ENCODE measurements at places on chromosomes 5 and 9.

- DNase-seq: no peak
These were observed 75.6 kb upstream of the NEURL1B start for GRCh38 chr5:172565455-172565854.

DNA sequence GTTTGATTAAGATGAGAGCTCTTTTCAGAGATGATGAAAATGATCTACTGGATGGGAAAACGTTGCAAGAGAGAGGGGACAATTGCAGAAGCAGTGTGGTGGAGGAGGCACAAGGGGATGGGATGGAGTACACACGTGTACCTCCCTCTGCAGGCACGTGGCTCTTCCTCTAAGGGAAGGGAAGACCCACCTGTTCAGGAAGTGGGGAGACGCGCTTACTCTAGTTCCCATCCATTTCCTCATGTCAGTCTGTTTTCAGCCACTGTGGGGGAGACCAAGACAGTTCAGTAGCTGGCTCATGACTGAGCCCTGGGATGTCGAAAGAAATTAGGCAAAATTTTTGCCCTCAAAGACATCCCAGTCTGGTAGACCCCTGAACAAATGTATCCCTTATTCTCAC, 619.2 kb upstream of the CLINT1 start:
- no peak for DNase-seq

- no peak for DNase-seq
These were observed 65.4 kb downstream of the RNF130 start for GRCh38 chr5:180006141-180006540.

DNA sequence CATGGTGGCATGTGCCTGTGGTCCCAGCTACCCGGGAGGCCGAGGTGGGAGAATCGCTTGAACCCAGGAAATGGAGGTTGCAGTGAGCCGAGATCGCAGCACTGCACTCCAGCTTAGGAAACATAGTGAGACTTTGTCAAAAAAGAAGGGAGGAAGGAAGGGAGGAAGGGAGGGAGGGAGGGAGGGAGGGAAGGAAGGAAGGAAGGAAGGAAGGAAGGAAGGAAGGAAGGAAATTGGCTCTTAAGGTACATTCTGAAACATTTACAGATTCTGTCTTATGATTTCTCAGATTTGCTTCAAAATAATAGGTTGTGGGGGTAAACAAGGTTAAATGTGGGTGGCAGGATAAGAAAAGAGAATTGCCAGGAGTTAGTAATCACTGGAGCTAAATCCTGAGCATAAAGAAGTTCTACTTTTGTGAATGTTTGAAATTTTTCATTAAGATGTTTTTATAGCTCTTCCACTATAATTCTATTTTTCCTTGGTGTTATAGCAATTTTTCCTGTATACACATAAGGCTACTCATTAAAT, 2.1 kb upstream of the UGT3A2 start:
- DNase-seq: no peak

DNA sequence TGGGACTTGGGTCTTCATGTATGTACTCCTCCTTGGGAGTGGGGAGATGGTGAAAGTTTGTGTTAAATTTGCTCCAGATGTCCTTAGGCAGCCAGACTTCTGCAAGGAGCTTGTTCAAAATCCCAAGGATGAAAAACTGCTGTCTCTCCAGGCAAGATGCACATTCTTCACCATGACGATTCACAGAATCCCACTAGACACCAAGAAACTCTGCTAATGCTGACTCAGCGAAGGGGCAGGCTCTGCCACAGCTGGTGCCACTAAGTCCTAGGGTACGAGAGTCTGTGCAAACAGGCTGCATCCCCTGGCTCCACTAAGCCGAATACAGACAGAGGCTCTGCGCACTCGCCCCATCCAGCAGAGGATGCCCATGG, 71.1 kb downstream of the OLFM1 start:
- no peak for DNase-seq

- DNase-seq: no peak
These were observed 1857.8 kb upstream of the WWC1 start for GRCh38 chr5:166433679-166434078.

Measured in stimulated activated naive B cell treated with anti-CD40 and anti-IgM and Interleukin-4, amounts not matched to agents 10 μg/mL and 1 μg/mL and 100 μg/mL, for 72 hours (primary cell).